CD4-positive, alpha-beta T cell treated with Interleukin-17A for 1 hour (primary cell): ENCODE measurements at places on chromosomes 1 and 21.

DNA sequence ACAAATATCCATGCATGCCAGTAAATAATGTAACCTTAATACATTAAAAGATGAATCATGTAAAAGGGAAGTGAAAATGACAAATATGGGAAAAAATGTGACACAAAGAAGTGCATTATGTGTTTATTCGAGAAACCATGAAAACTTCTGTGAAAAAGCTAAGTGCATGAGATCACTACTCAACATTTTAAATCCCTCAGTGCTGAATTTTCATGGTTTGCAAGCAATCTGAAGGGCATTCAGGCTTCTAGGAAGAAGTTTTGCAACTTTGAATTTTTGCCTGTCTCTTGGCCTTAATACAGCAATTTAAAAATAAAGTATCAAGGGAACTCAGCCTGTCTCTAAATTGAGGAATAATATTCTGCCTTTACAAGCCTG lies 78.2 kb downstream of the MAP3K7CL start:
- no peak for DNase-seq

DNA sequence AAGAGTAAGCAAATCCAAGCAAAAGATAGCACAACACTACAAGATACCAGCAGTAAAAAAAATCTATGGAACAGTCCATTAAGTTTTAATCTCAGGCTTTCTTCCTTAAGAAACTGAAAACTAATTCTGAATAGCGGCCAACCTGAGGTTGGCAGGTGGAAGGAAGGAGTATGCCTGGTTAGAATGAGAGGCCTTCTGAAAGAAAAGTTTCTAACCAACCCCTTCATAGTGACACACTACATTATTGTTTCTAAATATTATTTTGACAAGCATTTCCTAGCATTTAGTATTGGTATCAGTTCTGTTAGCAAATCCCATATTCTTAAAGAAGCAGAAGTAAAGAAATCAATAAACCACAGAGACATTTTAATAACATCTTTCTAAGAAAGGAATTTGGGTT lies 205.7 kb upstream of the PTBP2 start:
- DNase-seq, result no peak

DNA sequence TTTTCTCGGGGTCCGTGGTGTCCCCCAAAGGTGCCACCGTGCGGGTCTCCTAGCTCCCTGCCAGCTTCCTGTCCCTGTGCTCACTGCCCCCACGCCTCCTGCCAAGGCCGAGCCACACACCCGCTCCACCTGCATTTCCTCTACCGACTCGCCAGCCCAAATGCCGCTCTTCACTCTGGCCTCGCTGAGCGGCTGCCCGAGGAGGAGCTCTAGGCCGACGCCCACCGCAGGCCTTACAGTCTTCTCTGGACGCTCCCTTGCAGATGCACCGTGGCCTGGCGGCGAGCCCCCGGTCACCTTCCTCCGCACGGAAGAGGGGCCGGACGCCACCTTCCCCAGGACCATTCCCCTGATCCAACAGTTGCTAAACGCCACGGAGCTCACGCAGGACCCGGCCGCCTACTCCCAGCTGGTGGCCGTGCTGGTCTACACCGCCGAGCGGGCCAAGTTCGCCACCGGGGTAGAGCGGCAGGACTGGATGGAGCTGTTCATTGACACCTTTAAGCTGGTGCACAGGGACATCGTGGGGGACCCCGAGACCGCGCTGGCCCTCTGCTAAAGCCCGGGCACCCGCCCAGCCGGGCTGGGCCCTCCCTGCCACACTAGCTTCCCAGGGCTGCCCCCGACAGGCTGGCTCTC lies 26.3 kb downstream of the FTCD start:
- no peak for DNase-seq

- DNase-seq, result no peak
Measured at GRCh38 chr21:32233055-32233546, 45.7 kb downstream of the MIS18A start.

- DNase-seq, result peak; percentile 8
Measured at GRCh38 chr1:39409055-39409816, 82.2 kb upstream of the BMP8A start.

- DNase-seq, result no peak
Measured at GRCh38 chr21:41933313-41934079, 20.3 kb downstream of the C2CD2 start.

DNA sequence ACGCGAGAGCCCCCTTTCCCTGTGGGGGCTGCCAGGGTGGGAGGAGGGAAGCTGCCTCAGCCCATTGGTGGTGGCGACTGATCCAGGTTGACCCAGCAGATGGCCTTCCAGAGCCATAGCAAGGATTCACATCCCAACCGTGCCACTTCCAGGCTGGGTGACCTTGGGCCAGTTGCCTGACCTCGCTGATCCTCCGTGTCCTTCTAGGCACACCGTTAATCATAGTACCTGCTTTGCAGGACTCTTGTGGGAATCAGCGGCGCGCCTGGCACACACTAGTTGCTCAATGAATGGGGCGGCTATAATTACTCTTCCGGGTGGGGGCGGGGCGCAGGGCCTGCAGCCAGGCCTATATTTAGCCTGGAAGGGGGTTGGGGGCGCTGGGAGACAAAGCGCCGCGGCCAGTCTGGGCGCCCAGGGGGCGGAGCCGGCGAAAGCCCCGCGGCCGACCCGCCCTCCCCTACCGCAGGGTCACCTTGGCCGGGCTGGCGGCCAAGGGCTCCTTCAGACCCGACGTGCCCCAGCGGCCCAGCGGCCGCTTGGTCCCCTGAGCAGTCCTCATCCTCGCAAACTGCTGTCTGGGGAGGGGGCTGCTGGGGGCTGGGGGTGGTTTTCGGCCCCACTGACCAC lies 5.1 kb downstream of the HSPB7 start:
- DNase-seq, result peak; percentile 16

DNA sequence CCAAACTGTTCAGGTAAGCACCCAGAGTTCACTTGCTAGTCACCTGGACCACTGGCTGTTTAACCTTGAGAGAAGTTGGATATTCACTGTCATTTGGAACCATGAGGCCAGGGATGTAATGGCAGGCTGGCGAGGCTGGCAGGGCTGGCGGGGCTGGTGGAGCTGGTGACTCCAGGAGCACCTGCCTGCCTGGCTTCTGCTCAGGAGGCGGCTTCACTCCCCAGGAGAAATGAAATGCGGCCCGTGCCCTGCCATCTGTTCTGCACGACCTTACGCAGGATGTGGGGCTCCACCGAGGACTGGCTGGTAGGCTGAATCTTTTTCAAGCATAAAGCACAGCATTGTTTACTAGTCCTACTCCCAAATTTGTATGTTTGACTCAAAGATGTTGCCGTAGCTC lies 22.7 kb upstream of the MX1 start:
- no peak for DNase-seq

DNA sequence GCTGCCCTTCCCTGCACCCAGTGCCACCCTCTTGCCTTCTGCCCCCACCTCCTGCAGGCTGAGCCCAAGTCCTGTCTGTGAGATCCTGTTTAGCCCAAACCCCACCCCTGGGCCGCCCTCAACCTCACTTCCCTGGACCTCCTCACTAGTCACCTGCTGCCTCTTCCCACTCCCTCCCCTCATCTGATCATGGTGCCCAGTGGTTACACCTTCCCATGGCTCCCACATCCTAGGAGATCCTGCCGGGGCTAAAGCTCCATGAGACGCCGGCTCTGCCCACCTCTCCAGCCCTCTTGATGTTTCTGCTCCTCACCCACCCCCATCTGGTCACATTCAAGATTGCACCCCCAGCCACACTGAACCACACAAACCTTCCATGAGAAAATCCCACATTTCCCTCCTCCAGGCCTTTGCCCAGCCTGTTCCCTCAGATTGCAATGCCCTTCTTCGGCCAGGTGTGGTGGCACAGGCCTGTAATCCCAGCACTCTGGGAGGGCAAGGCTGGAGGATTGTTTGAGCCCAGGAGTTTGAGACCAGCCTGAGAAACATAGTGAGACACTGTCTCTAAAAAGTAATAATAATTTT lies 17.0 kb downstream of the TTC39A start:
- no peak for DNase-seq

DNA sequence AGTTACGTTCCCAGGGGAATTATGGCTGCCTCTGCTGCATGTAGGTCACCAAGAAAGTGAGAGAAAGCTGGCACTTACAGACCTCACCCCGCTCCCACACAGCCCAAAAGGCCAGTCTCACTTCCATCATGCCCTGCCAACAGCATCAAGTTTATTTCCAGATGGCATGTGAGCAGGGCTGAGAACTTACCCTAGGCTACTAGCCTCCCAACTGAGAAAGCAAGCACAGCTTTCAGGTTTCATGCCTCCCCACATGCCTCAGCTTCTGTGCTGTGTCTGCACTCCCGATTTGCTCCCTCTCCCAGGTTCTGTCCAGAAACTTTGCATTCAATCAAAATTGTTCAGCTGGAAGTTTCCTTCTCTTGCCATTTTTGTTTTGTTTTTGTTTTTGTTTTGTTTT lies 59.1 kb upstream of the CRB1 start:
- no peak for DNase-seq

DNA sequence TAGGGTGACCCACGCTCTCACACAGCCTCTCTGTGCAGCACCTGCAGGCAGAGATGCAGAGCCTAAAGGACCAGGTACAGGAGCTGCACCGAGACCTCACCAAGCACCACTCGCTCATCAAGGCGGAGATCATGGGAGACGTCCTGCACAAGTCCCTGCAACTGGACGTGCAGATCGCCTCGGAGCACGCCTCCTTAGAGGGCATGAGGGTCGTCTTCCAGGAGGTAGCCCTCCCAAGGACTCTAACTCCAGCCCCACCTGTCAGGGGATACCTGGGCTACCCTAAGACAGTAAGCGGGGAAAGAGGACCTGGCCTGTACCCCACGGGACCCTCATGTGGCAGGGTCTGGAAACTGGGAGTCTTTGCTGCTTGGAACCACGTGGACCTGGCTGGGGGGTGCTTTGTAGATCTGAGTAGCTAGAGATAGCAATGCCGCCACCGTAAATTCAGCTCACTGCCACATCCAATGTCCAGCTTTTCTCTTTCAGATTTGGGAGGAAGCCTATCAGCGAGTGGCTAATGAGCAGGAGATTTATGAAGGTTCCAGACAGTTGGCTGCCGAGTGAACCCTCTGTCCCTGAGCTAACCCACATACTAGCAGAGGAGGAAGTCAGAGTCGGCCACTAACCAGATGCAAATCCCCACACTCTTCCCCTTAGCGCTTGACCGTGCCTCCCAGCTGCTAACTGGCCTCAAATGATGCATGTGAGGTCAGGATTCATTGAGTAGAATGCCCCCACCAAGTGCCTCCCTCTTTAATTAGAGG lies 6.5 kb downstream of the RNF207 start:
- no peak for DNase-seq

- DNase-seq, result no peak
Measured at GRCh38 chr1:239126884-239127283, 259.5 kb upstream of the CHRM3 start.

GRCh38 chr1:220347654-220348175 lies 75.5 kb upstream of the RAB3GAP2 start:
- no peak for DNase-seq

GRCh38 chr1:39086865-39087409 lies 60.8 kb downstream of the NDUFS5 start:
- no peak for DNase-seq

GRCh38 chr1:105700723-105701122 lies 1355.8 kb upstream of the PRMT6 start:
- no peak for DNase-seq

- peak; percentile 14 for DNase-seq
Measured at GRCh38 chr1:58047265-58047858, 499.2 kb downstream of the OMA1 start.

GRCh38 chr1:112704391-112704933 lies 2.5 kb downstream of the RHOC start:
- DNase-seq, result no peak

DNA sequence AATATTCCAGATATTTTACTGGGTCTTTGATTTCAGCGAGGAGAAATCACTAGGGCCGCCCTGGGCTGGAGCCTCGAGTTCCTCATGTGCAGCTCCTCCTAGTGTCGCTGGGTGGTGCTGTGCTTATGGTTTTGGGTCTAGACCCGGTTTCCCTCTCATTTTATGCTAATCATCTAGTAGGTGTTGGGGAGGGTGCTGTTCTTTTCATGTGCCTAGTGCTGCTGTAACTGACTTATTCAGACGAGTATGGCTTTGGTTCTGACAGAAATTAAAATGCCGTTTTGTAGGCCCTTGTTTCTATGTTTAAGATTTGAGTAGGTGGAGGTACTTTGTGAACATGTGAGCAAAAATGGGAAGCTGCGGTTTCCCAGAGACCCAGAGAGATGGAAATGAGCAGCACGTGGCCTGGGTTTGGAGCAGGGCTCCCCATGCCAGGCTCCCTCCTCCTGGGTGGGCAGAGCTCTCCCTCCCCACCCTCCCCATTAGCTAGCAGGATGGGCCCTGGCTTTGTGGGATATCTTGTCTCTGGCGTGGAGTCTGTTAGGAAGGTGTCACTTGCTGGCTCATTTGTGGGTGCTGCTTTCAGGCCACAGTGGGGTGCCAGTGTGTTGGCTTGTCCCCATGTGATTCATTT lies 74.0 kb upstream of the GPR88 start:
- peak; percentile 61 for DNase-seq

DNA sequence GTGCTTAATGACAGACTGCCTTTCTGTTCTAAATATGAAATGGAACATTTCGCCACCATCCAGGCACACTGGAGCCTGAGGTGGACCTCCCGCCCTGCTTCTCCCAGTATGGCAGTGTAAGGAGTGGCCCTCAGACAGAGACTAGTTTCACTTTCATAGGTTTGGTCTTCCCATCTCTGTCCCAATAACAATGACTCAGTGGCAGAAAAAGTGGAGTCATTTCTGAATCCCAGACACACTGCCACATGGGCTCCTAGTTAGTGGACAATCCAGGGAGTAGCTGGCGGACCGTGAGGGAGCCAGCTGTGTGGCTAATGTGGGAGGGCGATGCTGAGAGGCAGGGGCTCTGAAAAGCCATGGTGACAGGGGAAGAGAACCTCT lies 95.6 kb upstream of the TSPAN2 start:
- no peak for DNase-seq

GRCh38 chr21:37398697-37399096 lies 32.1 kb downstream of the DYRK1A start:
- DNase-seq, result peak; percentile 33

DNA sequence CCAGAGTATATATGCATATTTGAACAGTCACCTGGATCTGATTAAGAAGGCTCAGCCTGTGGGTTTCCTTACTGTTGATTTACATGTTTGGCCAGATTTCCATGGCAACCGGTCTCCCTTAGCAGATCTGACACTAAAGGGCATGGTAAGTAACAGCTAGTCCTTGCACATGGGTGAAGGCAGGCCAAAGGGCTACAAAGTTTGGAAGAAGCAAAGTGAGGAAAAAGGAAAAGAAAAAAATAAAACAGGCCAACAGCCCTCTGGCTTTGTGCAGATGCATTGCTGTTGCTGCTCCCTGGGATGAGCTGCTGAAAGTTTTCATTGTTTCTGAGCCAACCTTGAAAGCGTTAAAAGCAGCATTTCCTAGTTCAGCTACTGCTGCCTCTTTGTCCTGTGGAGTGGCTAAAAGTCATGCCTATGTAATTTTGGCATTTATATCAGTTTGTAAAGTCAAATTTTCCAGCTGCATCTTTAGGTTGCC lies 176.5 kb upstream of the HOOK1 start:
- DNase-seq, result no peak

DNA sequence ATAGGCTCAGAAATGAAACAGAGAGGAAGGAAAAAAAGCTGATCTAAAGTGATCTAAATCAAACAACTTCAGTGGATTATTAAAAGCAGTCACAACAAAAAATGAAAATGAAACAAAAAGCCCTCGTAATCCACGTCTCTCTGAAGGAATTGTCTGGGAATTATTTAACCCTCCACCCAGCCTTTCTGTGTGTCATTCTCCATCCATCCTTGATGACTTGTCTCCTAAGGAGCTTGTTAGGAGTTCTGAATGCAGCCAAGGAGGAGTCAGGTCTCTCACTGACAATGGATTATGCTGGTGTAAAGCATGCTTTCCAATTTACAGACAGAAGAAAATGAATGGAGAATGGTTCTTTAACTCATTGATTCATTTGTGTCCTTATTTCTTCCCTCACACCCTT lies 359.3 kb upstream of the RUNX1 start:
- DNase-seq, result no peak
